ENCODE measurements at places on chromosomes 5 and 9.

GRCh38 chr9:17789316-17789715, 210.4 kb downstream of the SH3GL2 start:
- DNase-seq: no peak

- DNase-seq: no peak
These were observed 69.1 kb upstream of the PTCH1 start for GRCh38 chr9:95585824-95586223.

DNA sequence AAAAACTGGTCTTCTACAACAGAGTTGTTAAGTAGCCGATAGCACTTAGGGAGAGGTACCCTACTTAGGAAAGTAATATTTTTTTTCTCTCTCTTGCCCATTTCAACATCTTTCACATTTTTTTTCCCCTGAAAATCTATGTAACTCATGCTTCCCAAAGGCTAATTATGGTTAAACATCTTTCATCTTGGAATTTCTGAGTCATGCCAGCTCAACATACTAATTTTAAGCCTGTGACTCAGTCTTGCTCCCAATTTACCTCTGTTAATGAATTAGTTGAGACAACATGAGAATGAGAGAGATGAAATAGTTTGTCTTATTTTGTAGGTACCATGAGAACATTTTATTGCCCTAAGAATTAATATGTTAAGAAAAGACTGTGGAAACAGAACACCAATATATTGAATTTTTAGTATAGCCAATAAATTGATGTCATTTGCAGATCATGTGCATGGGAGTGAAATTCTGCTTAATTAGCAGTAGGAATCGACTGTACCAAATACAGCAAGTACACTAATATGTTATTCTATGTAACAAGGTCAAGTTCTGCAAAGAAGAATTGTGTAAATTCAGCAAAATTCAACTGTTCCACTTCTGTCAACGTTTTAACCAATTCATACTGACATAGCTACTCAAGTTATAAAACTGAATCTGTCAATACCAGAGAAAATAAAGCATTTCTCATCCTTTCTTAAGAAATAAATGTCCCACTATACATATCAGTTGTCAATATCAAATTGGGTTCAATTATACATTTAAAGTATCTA, 550.0 kb downstream of the PTPRD start:
- DNase-seq: no peak

- no peak for DNase-seq
These were observed 54.7 kb downstream of the TMOD1 start for GRCh38 chr9:97556036-97556720.

- no peak for DNase-seq
These were observed 43.0 kb upstream of the KCNV2 start for GRCh38 chr9:2674141-2674824.

DNA sequence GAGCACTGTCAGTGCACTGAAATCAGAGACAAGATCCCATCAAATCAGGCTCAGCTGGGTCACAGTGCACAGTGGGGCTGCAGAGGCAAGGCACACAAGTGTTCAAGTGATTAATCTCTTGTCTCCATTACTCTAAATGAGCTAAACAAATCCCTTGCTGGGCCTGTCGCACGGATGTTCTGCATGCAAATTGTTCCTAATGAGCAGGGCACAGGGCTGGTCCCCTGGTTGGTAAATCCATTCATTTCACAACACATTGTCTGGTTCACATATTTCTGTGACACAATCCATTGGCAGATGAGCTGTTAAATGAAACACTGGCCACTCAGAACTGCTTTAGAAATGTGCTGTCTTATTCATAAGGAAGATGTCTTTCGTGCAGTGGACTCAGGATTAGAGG, 167.9 kb upstream of the BRINP1 start:
- DNase-seq: no peak

GRCh38 chr5:116358911-116359418, 215.7 kb downstream of the SEMA6A start:
- no peak for DNase-seq

All from central memory CD4-positive, alpha-beta T cell (primary cell).